Stimulated activated CD4-positive, alpha-beta T cell treated with anti-CD3 and anti-CD28 coated beads, Interleukin-1b, Interleukin-23, amount 100 ng/mL, for 1 hour (primary cell): ENCODE measurements at places on chromosomes 1 and 21.

GRCh38 chr21:36807422-36807928, 108.6 kb downstream of the SIM2 start:
- no peak for DNase-seq

DNA sequence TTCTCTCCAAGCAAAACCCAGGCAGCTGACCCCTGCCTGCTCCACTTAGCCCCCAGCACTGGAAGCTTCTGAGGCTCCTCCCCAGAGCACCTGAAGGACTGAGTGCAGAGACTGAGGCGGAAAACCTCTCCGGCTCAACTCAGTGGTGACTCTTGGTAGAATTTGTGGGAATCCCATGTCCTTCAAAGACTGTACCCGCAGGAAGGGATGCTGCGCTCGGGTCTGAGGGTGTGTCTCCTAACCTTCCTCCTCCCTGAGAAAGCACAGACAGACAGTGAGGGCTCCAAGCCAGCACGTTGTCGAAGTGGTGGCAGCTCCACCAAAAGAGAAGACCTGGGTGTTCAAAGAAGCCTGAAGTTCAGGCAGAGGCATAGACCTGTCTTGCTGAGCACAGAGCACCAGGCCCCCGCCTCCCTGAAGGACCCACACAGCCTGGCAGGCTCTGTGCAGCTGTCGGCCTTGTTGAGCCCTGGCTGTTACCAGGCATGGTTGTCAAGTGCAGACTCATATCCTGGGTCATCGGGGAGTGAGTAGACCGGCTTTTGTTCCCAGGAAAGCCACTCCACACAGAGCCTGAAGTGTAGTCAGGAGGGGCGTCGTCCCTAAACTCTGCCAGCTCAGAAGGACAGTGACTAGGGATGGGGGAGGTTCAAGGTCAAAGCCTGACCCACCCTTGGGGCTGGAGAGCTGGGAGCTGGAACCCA, 36.7 kb downstream of the CSMD2 start:
- DNase-seq, result no peak

GRCh38 chr21:15644489-15644888, 85.3 kb upstream of the USP25 start:
- DNase-seq, result no peak

DNA sequence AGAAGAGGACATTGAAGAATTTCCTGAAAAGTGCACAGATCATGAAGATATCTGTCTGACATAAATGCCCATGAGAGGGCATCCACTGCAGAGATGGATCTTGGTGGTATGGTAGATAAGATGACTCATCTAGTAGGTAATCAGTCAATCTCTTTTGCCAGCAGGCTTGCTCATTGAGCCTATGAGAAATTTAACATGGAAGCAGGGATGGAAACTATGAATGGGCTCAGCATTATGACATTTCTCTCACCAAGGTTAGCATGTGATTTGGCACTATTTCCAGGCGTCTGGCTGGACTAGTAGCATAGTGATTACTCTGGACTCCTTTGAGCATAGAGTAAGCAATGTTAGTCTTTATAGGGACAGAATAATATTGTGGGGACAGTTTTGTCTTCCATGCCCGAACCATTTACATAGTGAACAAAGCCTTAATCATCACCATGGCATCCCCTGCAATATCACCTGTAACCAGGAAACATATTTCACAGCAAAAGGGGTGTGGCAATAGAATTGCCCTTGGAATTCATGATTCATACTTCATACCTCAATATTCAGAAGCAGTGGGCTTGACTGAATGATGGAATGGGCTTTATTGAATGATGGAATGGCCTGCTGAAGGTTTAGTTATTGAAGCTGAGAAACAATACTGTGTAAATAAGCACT, 7.3 kb downstream of the OR2C3 start:
- DNase-seq, result no peak

DNA sequence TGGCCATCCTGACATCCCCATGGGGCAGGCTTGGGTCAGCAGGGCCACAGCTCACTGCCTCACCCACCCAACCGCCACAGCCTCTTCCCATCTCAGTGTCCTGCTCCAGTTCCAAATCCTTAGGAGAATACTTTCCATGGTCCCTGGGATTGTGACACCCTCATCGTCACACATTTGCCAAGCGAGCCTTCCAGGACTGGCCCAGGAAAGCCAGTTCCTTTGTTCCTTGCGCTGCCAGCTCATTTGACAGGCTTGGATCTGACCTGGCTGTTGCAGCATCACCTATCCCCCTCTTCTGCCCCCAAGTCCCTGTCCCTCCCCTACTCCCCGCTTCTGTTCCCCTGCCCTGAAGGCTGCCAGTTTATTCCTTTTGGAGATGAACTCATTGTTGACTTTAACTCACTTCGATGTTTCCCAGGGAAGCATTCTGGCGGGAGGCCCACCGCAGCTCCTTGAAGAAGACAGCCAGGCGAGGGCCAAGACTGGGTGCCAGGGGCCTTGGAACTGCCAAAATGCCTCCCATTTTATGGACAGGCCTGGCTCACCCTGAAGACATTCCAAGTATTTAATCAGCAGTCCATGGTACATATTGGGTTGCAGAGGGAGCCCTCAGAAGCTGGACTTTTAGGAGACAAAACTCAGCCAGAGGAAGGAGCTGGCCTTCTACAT, 10.2 kb upstream of the GNL2 start:
- DNase-seq, result no peak

DNA sequence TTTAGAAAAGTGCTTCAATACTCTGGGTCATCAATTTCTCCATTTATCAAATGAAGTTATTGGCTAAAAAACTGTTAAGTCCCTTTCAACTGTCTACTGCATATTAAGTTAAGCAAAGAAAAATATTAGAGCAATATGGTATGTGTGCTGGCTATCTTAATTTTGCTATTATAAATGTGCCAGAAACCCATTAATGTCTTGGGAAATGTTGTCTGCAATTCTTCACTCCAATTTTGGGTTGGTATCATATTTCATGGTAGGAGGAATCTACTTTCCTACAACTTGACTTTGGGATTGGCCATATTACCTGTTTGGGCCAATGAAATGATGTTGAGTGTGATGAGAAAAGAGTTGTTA, 1063.9 kb downstream of the PLA2G4A start:
- DNase-seq, result no peak

- no peak for DNase-seq
These were observed 52.3 kb downstream of the C1orf198 start for GRCh38 chr1:230816018-230816417.

DNA sequence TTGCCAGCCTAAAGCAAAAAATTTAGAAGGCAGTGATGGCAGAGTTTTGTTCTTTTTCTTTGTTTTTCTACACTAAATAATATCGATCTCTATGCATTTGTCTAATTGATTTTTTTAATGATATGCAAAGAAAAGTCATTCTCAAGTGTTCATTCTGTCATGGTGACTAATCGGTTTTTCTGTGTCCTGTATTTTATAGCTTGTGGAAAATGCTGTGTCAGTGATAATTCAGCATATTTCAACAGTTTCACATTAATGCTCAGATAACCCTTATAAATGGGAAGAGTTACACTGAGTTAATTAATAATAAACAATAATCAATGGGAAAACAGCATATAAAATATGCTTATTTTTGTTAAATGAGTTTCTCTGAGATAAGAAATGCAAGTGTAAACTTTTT, 824.9 kb downstream of the AMY1C start:
- DNase-seq, result no peak

DNA sequence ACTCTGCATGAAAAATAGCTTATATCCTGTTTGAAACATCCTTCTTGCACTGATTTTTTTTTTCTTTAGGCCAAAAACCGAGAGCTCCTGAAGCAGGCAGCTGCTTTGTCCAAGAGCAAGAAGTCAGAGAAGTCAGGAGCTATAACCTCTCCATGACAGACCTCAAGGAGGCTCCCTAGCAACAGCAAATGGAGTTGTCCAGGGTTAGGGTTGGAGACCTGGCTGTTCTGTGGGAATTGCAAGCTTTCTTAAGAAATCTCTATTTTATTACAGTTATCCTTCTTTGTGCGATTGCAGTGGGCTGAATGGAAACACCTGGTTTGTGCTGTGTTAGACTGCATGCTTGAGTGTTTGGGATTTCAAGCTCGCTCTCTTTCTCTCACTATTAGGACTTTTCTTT, 12.6 kb upstream of the STX12 start:
- DNase-seq, result no peak

DNA sequence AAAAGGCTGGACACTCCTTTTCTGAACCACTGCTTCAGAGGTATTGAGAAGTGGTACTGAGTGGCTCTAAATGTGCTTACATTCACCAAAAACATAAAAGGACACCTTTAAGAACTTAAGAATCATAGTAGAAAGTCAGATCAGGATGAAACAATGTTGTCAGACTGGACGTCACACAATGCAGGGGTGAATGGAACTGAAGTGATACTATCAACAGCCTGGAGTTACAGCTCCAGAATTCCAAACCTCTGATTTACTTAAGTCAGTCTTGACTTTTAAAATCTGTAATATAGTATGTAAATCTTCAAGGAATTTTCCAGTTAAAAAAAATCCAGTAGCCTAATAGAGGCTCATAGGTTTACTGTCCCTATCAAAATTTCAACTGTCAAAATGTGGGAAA, 19.3 kb downstream of the ELK4 start:
- DNase-seq, result no peak

- no peak for DNase-seq
These were observed 2.4 kb downstream of the JMJD4 start for GRCh38 chr1:227732586-227733308.

DNA sequence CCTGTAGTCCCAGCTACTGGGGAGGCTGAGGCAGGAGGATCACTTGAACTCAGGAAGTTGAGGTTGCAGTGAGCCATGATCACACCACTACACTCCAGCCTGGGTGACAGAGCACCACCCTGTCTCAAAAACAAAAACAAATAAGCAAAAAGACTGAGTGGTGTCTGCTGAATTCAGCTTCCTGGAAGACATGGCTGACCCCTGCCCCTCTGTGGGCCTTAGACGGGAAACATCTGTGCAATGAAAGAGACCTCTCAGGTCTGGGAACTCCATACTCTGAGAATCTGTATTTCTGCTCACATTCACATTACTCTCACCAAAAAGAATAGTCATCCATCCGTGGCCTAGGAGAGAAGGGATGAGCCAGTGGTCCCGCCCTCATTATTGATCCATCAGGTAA, 2.0 kb downstream of the HTR1D start:
- no peak for DNase-seq

GRCh38 chr1:43783096-43783670, 75.8 kb downstream of the ST3GAL3 start:
- no peak for DNase-seq

DNA sequence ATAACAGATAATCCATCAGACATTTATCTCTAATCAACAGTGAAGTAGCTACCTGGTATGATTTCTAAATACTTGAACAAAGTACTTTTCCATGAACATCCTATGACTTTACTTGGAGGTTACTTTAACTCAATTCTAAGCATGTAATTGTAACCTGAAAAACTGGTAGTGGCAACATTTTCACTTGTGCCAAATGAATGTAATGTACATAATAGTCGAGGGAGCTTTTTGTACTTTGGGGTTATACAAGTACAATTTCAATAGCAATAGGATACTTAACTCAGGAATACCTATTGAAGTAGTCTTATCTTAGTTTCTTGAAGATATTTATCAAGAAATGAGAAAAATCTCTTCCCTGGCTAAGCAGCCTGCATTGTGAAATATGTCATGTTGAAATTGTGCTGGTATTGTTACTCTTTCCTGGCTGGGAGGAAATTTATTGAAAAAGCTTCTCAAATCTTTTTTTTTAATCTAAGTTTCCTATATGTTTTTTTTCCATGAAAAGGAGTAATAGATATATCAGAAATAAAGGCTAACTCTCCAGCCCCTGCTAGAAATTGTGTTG, 33.7 kb upstream of the CACYBP start:
- no peak for DNase-seq

- no peak for DNase-seq
These were observed 55.8 kb upstream of the SELENON start for GRCh38 chr1:25744140-25744581.

DNA sequence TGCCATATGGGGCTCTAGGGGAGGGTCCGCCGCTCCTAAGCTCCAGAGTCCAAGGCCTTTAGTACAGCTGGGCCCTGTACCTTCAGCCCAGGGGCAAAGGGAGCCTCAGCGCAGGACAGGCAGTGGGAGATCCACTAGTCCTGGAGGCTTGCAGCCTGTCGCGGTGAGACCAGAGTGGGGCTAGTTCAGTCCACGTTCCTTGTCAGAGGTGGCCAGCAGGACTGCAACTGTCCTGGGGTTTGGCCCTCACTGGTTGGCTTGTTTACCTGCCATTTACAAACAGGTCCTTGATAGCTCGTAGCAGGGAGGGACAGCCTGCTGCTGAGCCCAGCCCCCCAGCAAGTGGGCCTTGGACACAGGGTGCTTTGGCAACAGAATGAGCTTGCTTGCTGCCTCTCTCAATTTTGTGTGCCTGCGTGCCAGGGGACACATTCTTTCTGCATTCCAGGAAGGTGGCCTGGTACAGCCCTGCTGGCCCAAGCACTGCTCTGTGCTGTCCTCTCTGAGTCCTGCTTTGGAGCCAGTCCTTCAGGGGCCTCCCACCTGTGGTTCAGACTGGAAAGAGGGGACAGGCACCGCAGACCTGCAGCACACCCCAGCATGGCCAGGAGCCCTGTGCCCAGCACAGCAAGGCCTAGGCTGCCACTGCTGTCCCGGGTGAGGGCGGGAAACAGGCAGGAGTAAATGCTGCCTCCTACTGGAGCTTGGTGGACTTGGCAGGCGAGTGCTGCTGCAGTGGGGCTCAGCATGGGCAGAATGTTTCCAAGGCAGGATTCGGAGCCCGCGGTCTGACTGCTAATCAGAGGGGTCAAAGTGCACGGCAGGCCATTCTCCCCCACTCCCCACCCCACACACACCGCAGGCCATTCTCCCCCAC, 15.2 kb downstream of the H6PD start:
- DNase-seq, result no peak

DNA sequence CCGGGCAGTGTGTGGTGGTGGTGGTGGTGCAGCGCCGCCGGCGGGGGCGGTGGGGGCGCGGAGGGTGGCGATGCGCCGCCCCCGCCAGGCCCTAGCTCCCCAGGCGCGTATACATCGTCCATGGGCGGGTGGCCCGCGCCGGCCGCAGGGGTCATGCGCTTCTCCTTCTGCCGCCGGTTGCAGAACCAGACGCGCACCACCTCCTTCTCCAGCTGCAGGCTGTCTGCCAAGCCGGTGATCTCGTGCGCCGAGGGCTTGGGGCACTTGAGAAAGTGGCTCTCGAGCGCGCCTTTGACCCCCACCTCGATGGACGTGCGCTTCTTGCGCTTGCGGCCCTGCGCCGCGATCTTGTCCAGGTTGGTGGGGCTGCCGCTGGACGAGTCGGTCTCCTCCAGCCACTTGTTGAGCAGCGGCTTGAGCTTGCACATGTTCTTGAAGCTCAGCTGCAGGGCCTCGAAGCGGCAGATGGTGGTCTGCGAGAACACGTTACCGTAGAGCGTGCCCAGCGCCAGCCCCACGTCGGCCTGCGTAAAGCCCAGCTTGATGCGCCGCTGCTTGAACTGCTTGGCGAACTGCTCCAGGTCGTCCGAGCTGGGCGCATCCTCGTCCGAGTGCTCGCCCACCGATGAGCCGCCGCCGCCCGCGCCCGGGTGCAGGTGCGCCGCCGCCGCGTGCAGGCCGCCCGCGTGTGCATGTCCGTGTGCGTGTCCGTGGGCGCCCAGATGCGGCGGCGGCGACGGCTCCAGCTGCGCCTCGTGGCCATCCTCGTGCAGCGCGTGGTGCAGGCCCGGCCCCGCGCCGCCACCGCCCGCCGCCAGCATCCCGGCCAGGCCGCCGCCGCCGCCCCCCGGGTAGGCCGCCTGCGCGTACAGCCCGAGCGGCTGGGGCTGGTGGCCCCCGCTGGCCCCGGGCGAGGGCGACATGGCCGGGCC, 926 bp downstream of the POU3F1 start:
- DNase-seq, result no peak
